Stimulated activated CD8-positive, alpha-beta memory T cell treated with anti-CD3 and anti-CD28 coated beads, Interleukin-7, amount 100 ng/mL, for 1 hour (primary cell): ENCODE measurements at places on chromosomes 11 and 22.

- no peak for DNase-seq
Measured at GRCh38 chr11:62543680-62544444, 2.7 kb downstream of the AHNAK start.

- DNase-seq = no peak
Measured at GRCh38 chr11:61914471-61915171, 2.7 kb downstream of the RAB3IL1 start.

- DNase-seq = no peak
Measured at GRCh38 chr22:49535527-49536125, 292.0 kb downstream of the BRD1 start.

- DNase-seq = no peak
Measured at GRCh38 chr11:102523189-102523570, 7.4 kb downstream of the MMP7 start.

DNA sequence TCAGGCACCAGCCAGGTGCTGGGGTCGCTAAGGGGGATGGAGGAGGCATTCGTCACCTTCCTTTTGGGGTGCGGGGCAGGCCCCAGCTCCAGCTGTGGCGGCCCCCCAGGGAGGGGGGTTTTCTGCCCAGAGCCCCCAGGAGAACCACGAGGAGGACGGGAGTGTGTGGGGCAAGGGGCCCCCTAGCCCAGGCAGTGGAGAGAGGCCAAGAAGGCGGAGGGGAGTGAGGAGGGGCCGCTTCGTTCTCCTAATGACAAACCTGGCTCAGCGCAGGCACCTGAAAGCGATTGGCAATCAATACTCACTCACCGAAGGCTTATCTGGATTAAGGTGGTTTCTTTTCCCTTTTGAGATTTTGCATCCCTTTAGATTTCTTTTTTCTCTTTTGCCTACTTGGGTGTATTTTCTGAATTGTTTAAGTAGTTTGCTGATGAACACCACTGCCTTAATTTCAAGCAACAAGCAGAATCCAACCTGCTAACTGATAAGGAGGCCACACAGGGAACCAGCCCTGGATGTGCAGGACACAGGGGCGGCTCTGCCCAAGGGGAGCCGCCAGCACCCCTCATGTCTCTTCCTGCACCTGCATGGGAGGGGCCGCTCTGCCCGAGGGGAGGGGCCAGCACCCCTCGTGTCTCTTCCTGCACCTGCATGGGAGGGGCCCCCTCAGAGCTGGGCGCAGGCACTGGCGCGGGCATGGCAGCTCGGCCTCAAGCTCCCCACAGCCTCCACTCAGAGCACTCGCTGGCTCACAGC, 122.3 kb downstream of the BRD1 start:
- no peak for DNase-seq

DNA sequence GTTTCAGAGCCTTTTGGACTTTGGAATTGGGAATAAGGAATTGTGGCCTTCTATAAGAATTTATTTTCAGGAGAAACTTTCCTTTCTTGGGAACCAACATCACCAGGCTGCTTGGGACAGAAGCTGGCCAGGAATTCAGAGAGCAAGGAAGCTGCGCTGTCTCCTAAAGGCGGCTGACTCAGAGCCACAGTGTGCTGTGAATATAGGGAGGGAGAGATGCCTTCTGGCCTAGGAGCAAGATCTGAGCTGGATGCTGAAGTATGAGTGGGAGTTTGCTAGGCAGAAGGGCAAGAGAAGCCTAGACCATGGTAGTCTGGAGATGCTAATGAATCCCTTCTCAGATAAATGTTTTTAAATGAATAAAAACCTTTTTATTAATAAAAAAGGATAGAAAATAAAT, 213.7 kb upstream of the TBCEL start:
- no peak for DNase-seq

DNA sequence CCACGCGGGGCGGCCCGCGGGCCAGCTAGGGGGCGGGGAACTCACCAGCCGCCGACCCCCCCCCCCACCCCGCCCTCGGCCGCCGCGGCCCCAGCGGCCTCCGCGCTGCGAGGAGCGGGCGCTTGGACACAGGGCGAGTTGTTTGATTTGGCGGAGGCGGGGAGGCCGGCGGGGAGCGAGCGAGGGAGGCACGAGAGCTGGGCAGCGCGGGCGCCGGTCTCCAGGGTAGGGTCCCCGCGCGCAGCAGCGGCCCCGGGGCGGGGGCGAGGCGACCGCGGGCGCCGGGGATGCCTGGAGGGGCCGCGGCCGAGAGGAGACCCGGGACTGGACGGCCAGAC, 64.4 kb downstream of the NAV2 start:
- DNase-seq = no peak

GRCh38 chr11:60878245-60879101, 11.1 kb downstream of the ZP1 start:
- no peak for DNase-seq

DNA sequence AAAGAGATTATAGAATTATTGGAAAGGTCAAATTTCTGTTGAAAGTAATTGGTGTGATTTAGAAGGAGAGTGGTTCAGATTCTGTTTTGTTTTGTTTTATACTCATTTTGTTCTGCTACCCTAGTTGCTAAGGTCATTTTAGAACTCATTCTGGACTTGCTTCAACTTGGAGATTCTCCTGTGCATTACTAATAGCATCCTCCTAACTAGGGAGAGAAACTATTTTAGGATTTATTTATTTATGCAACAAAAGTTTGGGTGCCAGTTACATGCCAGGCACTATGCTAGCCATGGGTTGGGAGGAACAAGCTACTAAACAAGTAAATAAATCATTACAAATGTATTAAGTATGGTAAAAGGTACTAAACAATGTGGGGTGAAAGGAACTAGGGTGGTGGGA, 84.0 kb downstream of the YAP1 start:
- DNase-seq = no peak

DNA sequence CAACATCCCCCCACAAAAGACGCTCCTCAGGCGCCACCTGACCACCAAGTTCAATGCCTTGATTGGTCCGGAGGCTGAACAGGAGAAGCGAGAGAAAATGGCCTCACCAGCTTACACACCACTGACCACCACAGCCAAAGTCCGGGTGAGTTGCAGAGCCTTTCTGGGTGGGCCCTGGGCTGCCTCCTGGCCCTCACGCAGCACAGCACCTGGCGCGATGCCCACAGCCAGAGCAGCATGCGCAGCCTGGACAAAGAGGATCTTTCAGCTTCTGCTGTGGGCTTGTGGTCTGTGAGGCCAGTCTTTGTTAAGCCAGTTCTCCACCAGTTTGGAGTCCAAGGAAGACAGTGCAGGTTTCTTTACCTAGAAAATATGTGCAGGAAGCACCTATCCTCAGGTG, 21.6 kb downstream of the CYB5R2 start:
- DNase-seq = no peak

DNA sequence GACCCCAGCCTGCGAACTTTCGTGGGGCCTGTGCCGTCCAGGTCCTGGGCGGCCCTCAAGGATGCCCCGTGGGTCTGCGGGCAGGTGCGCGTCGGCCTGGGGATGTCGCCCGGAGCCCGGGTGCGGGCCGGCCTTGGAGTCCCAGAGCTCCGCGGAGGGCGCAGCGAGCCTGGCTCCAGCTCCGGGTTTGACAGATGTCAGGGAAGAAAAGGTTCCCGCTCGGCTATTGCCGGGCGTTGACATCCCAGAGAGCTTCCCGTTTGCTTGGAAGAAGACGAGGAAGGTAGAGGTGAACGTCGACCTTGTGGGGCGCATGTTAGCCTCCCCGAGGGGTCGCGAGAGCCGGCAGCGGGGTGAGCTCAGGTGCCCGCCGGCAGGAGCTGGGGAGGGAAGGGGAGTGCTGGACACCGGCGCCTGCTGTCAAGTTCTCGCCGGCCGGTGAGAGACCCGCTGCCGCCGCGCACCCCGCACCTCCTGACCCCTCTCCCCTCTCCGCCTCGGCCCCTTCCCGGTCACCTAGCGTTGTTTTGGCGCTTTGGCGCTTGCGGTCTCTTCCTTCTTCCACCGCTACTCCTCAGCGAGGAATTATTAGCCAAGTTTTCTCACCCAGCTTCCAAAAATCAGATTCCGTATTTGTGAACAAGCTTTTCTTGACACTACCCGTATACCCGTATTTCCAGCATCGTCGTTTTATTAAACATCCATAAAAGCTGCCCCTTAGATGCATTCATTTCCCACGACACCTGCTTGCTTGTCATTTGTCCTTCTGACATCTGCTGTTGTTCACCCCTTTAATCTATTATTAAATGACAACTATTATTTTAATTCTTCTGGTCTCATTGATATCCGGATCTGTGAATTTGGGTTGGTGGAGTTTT, 1.3 kb downstream of the BMAL1 start:
- no peak for DNase-seq

DNA sequence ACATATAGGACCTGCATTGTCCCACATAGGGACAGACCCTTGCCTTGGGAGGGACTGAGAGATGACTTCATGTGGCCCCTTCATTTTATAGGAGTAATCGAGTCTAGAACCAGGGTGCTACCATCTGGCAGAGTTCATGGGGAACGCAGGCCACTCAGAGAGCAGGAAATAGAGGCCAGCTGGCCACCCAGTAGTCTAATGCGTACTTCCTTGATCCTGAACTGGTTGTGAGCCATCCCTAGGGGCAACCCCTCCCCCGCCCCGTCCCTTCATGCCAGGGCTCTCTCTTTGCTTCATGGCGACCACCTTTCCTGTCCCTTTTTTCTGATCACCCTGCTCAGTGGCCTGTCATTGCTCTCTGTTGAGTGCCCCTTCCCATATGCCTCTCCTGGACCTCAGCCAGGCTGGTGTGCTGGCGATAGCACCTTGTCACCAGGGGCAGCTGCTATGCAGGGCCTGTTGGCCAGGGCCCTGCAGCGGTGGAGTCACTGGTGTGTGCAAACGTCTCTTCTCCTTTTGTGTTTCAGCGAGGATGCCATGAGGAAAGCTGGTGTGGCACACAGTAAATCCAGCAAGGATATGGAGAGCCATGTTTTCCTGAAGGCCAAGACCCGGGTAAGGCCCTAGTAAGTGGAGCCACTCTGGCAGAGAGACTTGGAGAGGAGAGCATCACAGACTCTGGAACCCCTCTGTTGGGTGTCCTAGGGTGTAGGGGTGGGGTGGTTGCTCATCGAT, 29.3 kb downstream of the MED15 start:
- DNase-seq = no peak
